ENCODE measurements at places on chromosomes 2 and 18. TPM values are rescaled to one million over a fixed set of nuclear protein-coding genes. Genes with fewer than 3 reads are reported as not detected.
A peak's percentile ranks its signal among the peaks of the same experiment; 100 is the strongest.

The SERPINB3 gene
- total RNA-seq: not detected

The CTAGE1 gene
- not detected for total RNA-seq

The ALPP gene
- 0.84 TPM for total RNA-seq

The IL1RN gene
- total RNA-seq: 0.41 TPM

The METTL8 gene
- 52.6 TPM for total RNA-seq

GRCh38 chr2:100057901-100058261, 84.5 kb downstream of the AFF3 start:
- DNase-seq: no peak

- peak; percentile 68 for DNase-seq
These were observed 38.6 kb downstream of the ADNP2 start for GRCh38 chr18:80147418-80148325.

DNA sequence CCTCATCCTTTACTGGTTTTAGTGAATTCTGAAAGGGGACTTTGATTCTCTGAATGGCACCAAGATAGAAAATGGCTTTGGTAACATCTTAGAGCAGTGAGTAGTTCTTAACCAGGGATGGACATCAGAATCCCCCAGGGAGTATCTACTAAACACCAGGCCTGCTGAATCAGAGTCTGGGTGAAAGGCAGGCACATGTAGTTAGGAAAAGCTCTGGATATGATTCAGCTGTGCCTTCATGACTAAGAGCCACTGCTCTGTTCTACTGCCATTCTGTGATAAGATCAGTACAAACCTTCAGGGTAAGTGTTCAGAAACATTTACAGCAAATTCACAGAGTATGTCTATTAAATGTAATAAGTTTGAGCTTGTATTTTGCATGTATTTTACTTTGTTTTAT, 46.2 kb upstream of the B3GNT2 start:
- peak; percentile 80 for DNase-seq

- DNase-seq: peak; percentile 26
These were observed 22.0 kb upstream of the KCNF1 start for GRCh38 chr2:10889651-10890215.

DNA sequence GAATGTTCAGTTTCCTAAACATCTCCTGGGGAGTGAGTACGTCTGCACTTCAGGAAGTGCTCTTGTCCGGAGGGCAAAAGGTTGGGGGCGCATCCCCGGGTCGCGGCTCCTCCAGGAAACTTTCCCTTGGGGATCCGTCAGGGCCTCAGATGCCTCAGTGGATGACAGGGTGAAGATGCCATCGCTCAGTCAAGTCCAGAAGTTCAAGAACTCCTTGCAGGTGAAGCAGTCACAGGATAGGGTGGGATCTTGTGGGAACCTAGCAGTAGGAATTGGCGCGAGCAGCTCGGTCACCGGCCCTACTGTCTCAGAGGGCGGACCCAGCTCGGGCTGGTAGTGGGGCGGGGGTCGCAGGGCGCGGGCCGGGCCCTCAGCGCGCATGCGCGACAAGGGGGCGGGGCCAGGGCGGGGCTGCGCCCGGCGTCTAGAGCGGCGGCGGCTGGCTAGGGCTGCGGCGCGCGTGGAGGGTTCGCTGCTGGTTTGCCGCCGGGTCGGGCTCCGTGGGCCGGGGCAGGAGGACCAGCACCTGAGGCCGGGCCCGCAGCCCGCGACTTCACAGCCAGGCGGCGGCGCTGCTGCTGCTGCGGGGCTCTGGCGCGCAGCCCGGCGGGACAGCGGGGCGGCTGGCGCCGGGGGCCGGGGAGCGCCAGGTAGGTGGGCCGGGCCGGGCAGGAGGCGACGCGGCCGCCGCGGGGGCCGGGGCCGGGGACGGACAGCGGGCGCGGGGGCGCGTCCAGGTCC, at the start of gene INPP4A:
Gene INPP4A, plus strand, starts transcription at position 423 of the 741 bp plus-strand sequence. CDS start 75,191 bp downstream, outside the sequence.
- peak; percentile 45 for DNase-seq

- no peak for DNase-seq
These were observed 23.3 kb downstream of the LDLRAD4 start for GRCh38 chr18:13241893-13242175.

GRCh38 chr2:180322781-180323180, 315.7 kb upstream of the CWC22 start:
- DNase-seq: peak; percentile 33

GRCh38 chr2:23037596-23037995, 347.4 kb upstream of the KLHL29 start:
- no peak for DNase-seq

- DNase-seq: no peak
These were observed 203.5 kb downstream of the LPIN1 start for GRCh38 chr2:11949732-11950523.

DNA sequence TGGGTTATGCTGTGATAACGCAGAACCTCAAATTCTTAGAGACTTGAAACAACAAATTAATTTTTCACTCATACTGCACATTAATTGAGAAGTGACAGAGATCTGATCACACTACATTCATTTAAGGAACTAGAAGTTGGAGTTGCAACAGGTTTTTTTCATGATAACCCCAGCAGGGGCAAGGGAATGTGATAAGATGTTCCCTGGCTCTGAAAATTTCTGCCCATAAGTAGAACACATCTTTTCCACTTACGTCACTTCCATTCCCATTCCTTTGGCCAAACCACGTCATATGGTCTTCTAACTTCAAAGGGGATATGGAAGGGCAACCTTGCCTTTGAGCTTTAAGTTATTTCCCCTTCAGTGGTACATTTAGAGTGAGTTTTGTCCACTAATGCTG, 29.7 kb upstream of the PSME4 start:
- DNase-seq: no peak

DNA sequence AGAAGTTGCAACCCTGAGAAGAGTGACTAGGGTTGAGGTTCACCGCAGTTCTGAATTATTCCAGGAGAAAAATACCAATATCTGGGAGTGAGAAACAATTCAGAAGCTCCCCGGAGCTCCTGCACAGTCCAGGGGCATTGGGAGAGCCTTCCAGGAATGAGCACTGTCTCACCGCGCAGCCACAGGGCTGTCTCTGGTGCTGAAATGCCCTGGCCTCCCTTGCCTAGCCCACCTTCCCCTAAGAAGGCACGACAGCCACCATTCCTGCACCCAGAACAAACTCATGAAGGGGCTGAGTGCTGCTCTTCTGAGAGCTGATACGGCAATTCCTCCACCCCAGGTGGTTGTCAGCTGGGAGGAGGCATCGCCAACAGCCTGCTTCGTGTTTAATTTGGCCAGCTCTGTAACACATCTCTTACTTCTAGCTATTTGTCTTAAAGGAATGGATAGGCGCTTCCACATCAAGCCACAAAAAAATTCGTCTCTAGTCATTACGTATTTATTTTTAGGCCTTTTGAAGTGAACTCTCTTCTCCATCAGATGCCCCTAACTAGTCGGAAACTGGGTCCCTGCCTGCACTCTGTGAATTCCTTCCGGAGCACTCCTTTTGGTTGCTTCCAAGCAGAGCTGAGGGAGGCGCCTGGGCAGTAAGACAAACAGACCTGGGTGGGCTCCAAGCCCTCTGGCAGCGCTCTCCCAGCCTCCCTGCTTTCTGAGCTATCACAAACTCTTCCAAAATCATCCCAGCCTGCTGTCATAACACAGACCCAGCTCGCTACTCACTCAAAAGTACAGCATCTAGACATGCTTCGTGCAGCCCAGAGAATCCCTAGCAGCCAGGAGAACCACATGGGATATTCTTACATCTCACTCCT, 120.5 kb upstream of the CCDC68 start:
- DNase-seq: peak; percentile 0

DNA sequence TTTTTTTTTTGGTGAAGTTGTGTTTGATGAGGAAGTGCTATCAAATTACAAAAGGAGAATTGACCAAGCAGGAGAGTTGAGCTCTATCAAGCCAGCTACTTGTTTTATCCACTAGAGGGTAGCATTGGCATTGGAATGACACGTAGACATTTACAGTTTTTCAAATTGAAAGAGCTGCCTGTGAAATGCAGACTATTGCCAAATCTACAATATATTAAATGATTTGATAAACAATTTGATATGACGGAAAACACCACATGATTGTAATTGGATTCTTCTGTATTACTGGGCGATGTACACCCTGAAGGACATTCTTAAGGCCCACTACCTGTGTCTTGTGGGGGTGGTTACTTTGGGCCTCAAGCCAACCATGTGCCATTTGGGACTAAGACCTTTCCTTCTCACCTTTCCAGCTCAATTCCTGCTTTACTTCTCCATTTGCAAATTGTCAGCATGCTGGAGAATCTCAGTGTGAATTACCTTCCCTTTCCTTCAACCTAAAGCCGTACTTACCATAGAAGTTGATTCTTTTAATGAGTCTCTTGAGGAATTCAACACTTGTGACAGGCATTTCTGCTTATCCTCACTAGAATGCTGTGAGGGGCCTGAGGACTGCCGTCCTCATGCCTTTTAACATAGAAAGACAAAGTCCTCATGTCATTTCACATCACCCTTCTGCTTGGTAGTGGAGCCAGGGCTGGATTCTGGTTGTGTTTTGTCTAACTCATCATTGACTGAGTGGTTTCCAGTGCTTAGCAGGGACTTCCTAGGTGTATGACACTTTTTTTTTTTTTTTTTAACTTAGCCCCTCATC, 134.8 kb upstream of the THUMPD2 start:
- peak; percentile 71 for DNase-seq

DNA sequence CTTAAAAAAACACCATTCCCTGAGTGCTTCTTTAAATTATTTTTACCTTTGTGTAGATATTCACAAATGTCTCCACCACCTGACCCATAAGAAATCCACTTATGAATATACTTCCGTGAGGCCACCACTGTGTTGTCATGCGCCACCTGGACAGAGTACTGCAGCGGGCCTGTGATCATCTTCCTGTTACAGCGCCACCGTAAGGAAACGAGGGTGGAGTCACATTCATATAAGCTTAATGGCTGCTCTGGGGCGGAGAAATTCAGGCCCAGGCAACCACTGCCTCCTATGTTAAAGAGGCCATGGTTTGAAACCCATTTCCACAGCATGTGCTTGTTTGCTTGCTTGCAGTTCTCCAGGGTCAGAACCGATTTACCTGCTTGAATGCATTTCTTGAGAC, 17.7 kb downstream of the PLA2R1 start:
- no peak for DNase-seq

DNA sequence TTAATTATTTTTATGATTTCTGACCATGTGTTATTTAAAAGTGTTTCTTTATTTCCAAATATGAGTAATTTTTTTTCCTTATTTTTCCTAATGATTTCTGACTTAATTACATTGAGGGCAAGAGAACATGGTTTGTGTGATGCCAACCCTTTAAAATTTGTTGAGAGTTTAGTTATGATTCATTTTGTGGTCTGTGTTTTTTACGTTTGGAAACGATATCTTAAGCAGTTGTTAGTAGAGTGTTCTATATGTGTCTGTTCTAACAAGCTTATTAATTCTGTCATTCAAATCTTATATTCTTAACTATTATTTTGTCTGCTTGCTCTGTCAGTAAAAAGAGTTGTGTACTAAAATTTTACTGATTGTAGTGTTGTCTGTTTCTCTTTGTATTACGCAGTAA, 15.0 kb downstream of the NAB1 start:
- DNase-seq: no peak

DNA sequence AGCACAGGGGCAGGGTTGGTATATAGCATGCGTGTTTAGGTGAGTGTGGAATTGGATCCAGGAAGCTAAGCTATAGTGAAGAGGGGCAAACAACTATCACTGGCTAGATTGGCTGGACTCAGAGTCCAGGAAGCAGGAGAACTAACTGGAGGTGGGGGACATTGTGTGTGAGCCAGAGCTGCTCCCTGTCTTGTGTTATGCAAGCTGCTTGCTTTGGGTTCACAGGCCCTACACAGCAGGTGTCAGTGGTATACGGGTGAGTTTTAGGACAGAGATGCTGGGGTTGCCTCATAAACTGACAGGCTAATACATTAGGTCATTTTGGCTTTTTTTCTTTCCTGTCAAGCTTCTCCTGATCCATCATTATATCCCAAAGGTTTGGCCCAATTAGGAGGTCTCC, 87.5 kb downstream of the CCDC85A start:
- DNase-seq: no peak

GRCh38 chr18:12944709-12945108, 3.1 kb upstream of the SEH1L start:
- peak; percentile 53 for DNase-seq

All from A172 (cell line).